ENCODE measurements at places on chromosomes 1 and 21.

DNA sequence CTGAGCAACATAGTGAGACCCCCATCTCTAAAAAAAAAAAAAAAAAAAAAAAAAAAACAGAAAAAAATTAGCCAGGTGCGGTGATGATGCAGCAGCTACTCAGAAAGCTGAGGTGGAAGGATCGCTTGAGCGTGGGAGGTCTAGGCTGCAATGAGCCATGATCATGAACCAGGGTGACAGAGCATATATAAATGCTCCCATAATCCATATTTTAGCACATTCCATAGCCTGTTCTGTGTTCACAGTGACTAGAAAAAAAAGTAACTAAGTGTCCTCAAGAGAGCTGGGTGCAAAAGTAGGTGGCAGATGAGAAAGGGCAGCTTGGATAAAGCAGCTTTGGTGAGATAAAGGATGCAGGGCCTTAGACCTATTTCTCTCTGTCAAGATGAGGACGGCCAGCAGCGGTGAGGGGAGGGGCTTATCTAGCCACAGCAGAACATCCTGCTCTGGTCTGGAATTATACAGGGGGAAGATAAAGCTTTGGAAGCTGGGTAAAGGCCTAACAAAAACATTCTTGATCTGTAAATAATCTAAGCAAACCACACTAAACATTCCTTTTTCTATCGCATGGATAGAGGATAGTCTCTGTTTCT is 205.3 kb downstream of the DAB1 start:
- DNase-seq: no peak

DNA sequence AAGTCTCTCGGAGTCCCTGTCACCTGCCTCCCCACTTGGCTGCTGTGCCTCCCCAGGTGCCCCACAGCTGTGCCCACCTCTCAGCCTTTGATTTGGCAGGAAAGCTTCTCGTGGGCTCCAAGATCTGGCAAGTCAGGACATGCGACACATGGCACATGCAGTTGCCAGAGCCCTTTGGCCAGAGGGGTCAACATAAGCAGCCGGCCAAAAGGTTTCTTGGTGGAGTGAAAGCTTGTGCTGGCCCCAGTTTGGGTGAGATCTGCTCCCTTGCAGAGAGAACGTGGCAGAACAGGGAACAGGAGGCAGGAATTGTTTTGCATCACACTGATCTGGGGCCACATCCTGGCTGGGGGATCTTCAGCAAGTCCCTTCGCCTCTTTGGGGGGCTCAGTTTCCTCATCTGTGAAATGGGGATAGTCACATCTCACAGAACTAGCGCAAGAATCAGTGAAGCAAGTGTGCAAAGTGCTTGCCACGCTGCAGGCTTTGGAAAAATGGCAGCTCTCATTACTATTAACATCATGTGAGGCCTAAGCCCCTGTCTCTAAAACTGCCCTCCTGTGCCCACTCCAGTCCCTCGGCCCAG is 232.6 kb downstream of the TRABD2B start:
- DNase-seq: no peak

GRCh38 chr1:94684690-94685250 is 135.4 kb upstream of the SLC44A3 start:
- DNase-seq: no peak

DNA sequence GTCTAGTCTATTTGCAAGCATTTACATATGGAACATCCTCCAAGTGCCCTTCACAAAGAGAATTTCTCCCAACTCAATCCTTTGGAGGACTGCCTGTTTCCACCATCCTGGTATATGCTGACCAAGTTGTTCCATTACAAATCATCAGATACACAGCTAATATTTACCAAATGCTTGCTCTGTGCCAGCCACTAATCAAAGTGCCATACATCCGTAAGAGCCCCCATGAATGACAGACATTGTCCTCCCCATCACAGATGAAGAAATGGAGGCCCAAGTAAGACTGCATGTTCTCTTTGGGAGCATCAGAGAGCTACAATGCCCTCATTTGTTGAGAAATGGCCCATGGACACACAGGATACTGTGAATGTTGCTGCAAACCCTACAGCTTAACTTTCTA is 130.0 kb upstream of the BACE2 start:
- no peak for DNase-seq

GRCh38 chr21:26933448-26933847 is 33.4 kb downstream of the ADAMTS5 start:
- DNase-seq: no peak

DNA sequence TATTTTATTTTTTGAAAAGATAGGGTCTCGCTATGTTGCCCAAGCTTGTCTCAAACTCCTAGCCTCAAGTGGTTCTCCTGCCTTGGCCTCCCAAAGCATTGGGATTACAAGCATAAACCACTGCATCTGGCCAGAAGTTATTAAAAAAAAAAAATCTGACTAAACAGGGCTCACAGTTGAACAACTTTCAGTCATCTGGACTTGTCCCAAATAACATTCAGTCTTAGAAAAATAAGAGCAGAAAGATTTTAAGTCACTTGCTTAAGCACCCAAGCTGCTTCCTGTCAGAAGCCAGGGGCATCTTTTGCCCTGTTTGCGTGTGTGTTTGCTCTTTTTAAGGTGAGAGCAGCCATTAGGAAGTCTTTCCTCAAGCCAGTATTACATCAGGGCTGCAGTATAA is 286.8 kb downstream of the LMO4 start:
- DNase-seq: no peak

DNA sequence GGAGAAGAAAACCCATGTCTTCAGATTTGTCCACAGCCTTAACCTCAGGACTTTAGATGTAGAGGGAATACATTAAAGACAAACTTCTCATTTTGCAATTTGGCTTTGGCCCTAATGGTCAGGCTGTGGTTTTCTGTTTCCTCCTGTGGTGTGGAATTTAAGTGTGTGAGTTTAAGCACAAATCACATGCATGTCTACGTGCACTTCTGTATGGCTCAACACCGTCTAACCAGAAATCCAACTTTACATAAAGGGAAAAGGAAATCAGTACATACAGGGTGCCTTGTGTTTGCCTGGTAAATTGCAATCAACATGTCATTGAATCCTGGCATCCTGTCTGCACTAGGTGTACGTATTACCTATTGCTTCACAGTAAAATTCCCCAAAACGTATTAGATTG is 1.2 kb upstream of the ZNF124 start:
- no peak for DNase-seq

- DNase-seq: no peak
Observed at GRCh38 chr1:42748021-42748420, 8.0 kb upstream of the CLDN19 start.

DNA sequence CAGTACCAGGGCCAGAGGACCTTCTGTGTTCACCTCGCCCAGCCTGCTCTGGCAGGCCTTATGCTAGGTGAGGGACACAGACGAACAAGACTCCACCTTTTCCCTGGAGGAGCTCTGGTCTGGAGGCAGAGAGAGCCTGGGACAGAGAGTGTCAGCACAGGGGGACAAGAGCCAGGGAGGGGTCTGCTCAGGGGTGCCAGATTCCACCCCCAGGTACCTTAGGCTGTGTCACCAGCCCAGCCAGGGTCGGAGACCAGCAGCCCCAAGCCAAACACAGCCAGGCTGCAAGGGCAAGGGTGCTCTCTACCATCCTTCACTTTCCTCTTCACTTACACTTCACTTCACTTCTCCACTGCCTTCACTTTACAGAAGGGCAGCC is 4.3 kb upstream of the LRP8 start:
- DNase-seq: no peak

GRCh38 chr1:186327331-186327730 is 47.7 kb downstream of the TPR start:
- DNase-seq: no peak

- DNase-seq: peak; percentile 51
Observed at GRCh38 chr1:54800899-54801759, at the start of gene TTC22. TTC22 (minus strand) TSS chr1:54801323; CDS start chr1:54801163, 160 bp downstream.

GRCh38 chr1:22039594-22040285 is 12.8 kb upstream of the CDC42 start:
- peak; percentile 68 for DNase-seq

GRCh38 chr1:161721738-161722343 is 497 bp downstream of the FCRLB start:
- no peak for DNase-seq

GRCh38 chr1:205437570-205437969 is 15.7 kb upstream of the LEMD1 start:
- no peak for DNase-seq

GRCh38 chr1:24009406-24009805 is 29.3 kb upstream of the SRSF10 start:
- DNase-seq: no peak

DNA sequence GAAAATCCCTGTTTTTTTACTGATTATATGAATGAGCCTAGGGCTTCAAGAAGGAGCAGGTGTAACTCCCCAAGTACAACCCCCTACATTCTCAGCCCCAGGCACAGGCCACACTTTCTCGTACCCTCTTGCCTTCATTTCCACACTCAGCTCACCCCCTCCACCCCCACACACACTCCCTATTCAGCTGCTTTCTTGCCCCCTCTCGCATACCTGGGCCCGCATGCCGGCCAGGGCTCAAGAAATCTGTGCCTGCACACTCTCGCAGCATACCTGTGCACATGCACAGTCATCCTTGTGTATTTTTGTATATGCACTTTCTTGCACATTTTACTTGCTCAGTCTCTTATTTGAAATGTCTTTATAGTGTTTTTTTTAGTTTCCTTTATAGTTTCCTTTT is 2.0 kb downstream of the PTPRF start:
- DNase-seq: no peak

- DNase-seq: no peak
Observed at GRCh38 chr1:195278644-195279043, 1329.6 kb downstream of the KCNT2 start.

DNA sequence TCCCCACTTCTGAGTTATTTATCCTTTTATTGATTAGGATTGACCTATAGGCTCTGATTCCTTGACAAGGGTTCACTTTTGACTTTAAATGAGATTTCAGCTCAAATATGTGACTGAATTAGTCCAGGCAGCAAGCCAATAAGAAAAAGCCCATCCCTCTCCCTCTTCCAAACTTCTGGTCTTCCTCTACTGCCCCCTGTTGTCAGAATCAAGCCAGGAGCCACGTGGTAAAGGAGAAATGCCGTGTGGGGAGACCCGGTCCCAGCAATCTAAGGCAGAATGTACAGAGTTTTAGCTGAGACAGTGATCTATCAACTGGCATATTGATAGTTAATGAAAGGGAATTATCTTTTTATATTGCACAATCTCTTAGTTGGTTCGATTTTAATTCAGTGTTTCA is 5.2 kb downstream of the ADAMTS5 start:
- DNase-seq: no peak

DNA sequence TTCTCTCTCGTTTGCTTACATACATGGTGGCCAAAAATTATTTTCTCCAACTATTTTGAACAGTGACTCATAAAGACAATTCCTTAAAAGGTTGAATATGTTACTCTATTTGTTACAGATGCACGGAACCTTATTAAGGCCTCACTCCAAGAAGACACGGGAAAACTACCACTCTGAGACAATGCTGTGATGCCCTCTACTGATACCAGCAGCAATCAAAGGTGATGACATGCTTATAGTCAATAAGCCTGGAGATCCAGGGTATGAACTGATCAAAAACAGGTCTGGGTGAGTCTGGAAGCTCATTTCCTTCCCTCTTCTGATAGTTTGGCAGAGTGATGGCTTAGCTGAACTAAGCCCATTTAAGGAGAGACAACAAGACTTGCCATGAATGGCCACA is 563.0 kb downstream of the LRRIQ3 start:
- DNase-seq: no peak

DNA sequence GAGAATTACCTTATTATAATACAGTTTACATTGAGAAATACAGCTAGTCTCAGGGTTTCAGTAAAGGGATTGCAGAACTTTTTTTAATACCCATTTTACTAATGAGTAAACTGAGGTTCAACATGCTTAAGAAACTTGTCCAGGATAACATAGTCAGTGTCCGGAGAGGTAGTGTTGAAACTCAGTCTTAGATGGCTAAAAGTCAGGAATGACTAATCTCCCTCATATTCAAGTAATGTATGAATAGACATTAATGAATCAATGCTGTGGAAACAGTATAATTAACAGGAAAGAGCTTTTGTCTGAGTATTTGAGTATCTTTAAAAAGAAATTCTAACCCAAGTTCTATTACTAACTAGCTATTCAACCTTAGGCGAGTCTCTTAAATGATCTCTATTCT is 397.6 kb downstream of the PLA2G4A start:
- no peak for DNase-seq

DNA sequence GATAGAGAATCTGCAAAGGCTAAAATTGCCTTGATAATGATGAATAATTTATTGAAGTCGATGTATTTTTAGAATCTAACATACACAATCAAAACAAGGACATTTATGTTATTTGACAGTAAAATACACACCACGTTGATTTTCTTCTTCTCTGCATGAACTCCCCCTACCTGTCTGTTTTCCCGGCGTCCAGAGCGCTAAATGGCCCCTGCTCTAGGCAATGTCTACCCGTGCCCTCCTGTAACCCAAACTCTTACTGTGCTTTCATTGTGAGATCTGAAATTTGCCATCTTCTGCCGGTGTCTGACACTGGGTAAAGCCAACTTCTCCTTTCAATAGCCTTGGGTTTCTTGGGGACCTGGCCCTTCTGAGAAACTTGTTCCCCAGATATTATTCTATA is 6.7 kb upstream of the OR11L1 start:
- DNase-seq: no peak

DNA sequence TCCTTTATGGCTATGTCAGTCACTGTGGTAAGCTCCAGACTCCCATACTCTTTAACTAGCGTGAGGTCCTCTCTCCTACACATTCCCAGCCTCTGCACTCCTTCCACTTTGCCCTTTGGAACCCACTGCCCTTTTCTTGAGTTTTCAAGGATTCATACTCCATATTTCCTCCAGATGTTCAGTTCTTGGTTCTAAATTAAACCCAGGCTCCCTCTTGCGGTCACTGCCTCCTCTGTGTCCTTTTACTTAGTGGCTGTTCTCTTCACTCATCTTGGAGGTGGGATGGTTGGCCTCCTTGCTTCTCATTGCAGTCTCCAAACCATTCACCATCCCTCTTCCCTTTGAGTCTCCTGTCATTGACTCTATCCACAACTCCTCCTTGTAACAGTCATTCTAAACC is 208.1 kb downstream of the TGFB2 start:
- no peak for DNase-seq

DNA sequence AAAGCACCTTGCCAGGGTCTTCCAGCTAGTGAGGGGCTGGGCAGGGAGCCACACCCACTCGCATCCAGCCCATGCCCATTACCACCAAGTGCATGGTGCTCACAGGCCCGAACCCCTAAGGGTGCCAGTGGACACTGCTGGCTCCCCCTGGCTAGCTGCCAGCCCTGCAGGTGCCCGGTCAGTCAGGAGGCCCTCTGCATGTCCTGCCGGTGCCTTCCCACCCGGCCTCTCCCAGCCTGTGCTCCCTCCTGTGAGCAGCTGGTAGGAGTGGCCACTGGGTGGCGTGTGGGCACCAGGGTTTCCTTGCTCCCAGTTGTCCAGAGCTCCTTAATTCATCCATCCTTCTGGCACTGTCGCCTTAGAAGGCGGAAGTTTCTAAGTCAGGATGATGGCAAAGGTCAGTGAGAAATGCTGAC is 33.4 kb downstream of the QSOX1 start:
- DNase-seq: no peak

- DNase-seq: no peak
Observed at GRCh38 chr21:35565204-35565611, 495.1 kb downstream of the SETD4 start.

- no peak for DNase-seq
Observed at GRCh38 chr1:67801903-67802302, 31.4 kb downstream of the GNG12 start.

- DNase-seq: peak; percentile 8
Observed at GRCh38 chr1:100353071-100353801, 930 bp downstream of the CDC14A start.

GRCh38 chr21:39670701-39671100 is 58.0 kb downstream of the B3GALT5 start:
- no peak for DNase-seq

GRCh38 chr1:88698140-88698539 is 14.1 kb downstream of the PKN2 start:
- DNase-seq: no peak

- no peak for DNase-seq
Observed at GRCh38 chr1:205270764-205271163, 43.0 kb downstream of the TMCC2 start.

Data from stimulated activated CD8-positive, alpha-beta memory T cell treated with anti-CD3 and anti-CD28 coated beads, Interleukin-2, amount 100 ng/mL, for 1 hour (primary cell).